ENCODE measurements at places on chromosomes 2 and 18. TPM values are rescaled to one million over a fixed set of nuclear protein-coding genes. Genes with fewer than 3 reads are reported as not detected.

SPTBN1 gene
- 283 TPM for total RNA-seq

GRCh38 chr2:176638167-176639015, 369.1 kb downstream of the MTX2 start:
- peak; percentile 46 for DNase-seq

DNA sequence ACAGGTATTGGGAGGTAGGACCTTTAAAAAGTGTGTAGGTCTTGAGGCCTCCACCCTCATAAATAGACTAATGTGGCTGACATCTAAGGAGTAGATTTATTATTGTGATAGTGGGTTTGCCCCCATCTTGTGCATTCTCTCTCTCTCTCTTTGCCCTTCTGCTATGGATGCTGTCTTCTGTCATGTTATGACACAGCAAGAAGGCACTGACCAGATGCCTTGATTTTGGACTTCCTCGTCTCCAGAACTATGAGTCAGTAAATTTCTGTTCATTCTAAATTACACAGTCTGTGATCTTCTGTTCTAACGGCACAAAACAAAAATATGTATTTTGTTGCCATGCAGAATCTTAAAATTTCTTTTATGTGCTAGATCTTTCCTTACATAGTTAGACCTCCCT, 66.9 kb downstream of the ATAD2B start:
- DNase-seq, result no peak

DNA sequence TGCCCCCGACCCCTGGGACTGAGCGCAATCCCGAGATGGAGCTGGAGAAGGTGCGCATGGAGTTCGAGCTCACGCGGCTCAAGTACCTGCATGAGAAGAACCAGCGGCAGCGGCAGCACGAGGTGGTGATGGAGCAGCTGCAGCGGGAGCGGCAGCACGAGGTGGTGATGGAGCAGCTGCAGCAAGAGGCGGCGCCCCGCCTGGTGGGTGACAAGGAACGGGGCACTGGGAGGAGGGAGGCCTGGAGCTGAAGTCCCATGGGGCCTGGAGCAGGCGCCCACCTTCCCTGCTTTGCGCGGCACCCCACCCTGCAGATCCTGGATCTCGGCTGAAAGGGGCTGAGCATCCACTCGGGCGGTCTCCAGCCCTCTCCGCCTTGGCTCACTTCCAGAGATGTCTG, 1.2 kb downstream of the TMEM247 start:
- DNase-seq, result no peak

DNA sequence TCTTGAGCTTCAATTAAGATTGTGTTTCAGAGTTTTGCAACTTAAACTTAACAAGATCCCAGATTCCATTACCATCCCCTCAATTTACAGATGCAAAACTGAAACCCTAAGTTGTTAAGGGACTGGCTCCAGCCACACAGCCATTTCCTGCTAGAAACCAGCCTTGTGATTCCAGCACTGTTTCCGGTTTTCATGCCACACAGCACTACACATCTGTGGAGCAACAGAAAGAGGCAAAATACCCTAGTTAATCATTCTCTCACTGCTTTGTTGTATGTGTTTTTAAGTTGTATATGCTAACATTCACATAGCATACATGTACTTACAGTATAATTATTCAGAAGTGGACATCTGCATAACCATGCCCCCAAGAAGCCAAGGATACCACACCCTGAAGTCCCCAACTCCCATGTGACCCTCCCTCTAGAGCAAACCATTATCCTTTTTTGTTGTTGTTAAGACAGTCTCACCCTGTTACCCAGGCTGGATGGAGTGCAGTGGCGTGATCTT, 87.4 kb downstream of the MYO5B start:
- no peak for DNase-seq

DNA sequence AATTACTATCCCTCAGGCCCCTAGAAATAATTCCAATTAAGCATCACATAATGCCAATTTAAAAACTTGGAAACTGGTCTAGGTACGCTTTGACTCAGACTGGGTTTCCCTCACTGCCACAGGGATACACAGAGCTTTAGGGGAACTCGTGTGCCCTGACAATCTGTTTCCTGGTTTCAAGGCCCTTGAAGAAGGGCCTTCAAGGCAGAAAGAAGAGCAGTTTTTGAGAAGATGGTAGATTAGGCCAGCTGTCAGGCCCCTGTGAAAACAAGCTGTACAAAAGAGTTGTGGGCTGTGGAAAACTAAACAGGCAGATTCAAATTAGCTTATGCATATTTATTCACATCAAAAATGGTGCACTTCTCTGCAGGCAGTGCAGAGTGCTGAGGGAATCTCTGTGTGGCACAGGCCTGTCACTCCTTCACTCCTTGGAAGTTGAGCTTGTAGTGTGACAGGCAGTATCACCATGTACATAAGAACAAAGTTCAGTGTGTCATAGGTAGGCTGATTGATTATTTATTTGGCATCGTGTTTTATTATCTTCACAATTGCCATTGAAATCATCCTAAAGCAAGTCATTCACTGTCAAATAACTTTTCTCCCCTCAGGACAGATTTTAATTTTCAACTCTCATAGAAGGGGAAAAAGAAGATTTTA, 614.4 kb upstream of the GYPC start:
- no peak for DNase-seq

- DNase-seq, result no peak
These were observed 124.8 kb downstream of the ZNF516 start for GRCh38 chr18:76370201-76370600.

AGAP1 gene
- total RNA-seq, result 47.2 TPM

- DNase-seq, result peak; percentile 12
These were observed 11.8 kb downstream of the G6PC2 start for GRCh38 chr2:168912901-168913369.

DPP4 gene
- 3.3 TPM for total RNA-seq

REG3G gene
- not detected for total RNA-seq

GRCh38 chr18:7116792-7117389, 706 bp downstream of the LAMA1 start:
- DNase-seq, result peak; percentile 43

LYPD1 gene
- total RNA-seq, result 7.1 TPM

GRCh38 chr2:105926960-105927678, 182.4 kb downstream of the NCK2 start:
- no peak for DNase-seq

- DNase-seq, result no peak
These were observed 55.4 kb downstream of the EPAS1 start for GRCh38 chr2:46352621-46353020.

GRCh38 chr2:239241431-239241960, 159.3 kb downstream of the HDAC4 start:
- DNase-seq, result no peak

TMEM87B gene
- 15.4 TPM for total RNA-seq

RABL2A gene
- 56.2 TPM for total RNA-seq

FEZ2 gene
- total RNA-seq, result 28.7 TPM

TNFRSF11A gene
- 0.64 TPM for total RNA-seq

DNA sequence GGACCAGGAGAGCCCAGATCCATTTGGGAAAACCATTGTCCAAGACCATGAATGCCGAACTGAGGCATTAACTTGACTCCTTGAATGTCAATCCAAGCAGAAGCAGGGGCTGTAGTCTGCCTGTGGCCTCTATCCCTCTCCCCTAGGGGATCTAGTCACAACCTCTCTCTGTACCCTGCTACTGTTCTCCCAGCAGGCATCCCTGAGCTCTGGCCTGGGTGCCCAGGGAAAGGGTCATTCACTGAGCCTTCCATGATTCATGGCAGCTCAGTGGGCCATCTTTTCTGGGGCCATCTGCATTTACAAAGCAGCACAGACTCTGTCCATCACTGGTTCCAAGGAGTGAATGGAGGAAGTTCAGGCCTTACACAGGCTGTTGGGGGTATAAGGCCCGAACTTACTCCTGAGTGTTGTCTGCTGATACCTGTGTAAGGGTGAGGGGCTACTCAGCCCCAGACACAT, 151.8 kb downstream of the ZFP36L2 start:
- DNase-seq, result no peak

GRCh38 chr2:147273106-147273505, 571.7 kb upstream of the ACVR2A start:
- DNase-seq, result no peak

DNA sequence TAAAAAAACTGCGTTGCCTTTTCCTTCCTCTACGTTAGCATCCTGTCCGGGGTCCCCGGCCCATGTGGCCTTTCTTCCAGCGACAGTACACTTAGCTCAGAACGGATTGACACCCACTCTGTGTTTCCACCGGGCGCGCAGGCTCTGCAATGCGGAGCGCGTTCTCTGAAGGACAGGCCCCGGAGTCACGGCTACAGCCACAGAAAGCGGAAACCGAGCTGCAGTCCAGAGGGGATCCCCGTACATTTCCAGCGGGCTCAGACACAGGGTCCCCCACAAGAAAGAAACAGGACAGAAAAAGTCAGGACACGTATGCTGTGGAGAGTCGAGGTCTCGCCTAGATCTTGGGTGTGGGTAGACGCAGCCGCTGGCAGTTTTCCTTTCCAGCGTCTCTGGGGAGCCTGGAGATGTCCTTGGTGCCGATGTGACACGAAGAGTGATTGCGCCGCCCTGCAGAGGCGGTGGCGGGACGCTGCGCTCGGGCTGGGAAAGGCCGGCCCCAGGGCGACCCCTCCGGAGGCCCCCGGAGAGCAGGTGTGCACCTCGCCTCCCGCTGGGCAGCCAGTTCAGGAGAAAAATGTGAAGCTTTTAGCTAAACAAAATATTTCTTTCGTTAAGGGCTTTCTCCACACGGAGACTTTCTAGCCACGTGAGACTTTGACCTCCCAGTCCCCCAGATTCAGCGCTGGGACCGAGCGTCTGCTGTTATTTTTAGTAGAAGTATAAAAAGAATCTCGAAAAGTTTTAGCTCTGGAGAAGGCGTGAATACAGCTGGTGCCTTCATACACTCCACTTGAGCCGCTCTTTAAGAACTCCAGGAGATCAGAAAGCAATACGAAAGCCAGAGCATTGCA, 1.3 kb upstream of the ACKR3 start:
- peak; percentile 65 for DNase-seq

DNA sequence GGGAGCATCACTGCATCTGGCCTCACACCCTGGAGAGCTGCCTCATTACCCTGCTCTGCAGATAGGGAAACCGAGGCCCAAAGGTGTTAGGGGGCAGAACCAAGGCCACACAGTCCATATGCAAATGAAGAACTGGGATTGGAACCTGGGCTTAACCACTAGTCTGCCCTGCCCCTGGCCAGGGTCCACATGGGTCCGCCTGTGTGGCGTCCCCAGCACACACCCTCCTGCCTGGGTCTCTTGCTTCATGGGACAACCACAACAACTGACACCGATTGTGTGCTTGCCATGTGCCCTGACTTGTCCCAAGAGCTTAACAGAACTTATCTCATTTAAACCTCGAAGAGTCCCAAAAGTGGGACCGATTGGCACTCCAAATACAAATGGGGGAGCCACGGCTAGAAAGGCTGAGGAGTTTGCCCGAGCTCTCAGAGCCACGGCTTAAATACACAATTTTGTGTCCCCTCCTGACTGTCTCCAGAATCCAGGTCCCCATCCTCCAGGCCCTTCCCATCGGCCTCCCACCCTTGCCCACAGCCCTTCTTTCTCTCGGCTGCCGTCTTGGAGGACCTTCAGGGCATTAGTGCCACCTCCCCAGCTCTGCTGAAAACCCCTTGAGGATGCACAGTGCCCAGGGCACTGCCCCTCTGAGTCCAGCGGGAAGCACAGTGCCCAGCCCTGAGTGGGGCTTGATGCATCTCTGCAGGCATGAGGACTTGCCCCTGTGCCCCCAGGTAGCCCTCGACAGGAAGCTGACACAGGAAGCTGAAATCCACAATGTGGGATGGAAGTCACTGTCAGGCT, 5.8 kb upstream of the DUSP2 start:
- DNase-seq, result no peak

GRCh38 chr18:78618726-78619125, 360.9 kb upstream of the SALL3 start:
- no peak for DNase-seq

DNA sequence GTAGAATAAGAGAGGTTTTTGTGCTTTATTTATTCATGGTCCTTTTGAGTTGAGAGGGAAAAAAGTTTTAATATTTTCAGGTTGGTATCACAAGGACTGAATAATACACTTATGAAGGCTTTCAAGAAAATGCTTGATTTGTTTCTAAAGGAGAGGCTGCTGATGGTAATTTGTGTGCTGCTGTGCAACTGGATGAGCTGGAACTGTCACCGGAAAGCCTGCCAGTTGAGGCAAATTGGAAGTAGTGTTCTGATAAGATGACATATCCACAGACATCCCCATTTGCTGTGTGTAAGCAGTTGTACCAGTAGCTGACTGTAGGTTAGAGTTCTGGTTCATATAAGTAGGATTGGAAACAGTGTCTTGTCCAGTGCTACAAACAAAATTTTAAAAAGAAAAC, 21.6 kb upstream of the CACNB4 start:
- DNase-seq, result no peak

ANKAR gene
- total RNA-seq, result 10.3 TPM

NIF3L1 gene
- total RNA-seq, result 27.5 TPM

DNA sequence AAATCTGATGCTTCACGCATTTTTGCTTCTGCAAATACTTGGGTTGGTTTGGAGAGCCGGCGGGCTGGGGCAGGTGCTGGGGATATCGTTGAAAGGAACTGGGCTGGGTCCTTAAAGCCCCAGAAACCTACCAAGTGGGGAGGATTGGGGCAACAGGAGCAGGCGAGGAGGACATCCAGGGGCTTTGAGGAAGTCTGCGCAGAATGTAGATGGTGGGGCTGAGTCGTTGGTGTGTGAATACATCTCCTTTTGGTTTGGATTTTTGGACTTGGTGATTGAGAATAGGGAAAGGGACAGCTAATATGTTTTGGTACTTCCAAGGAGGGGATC, 1.1 kb downstream of the DCC start:
- no peak for DNase-seq

DNA sequence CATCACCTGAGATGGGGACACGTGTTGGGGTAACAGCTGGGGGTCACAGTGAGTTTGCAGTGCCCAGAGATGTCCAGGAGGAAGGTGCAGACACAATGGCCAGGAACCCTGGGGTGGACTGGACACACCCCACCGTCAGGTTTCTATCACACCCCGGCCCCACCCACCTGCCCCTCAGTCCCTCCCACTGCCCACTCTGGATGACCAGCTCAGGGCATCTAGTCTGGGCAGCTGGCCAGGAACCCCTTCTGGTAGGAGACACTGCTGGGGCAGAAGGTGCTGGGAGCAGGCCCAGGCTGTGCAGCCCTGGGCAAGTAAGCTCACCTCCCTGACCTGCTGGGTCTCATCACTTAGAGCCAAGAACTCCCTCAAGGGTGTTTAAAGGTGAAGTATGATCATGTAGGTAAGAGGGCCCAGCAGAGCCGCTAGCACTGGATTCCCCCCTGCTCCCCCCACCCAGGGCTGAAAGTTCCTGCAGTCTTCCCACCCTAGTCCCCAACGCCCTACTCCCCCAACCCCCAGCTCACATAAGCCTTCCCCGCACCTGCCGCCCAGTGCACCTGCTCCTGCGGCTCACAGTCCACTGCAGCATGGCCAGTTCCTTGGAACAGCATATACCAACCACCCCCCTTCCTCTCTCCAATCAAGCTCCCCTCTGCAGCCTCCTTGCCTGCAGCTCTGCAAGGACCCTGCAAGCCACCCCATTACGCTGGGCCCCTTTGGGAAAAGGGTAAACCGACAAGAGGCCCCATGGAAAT, 17.3 kb downstream of the BIN1 start:
- no peak for DNase-seq

GRCh38 chr2:58521803-58522554, 280.9 kb upstream of the FANCL start:
- no peak for DNase-seq

CDH20 gene
- total RNA-seq, result 0.65 TPM

- DNase-seq, result no peak
These were observed 375.2 kb upstream of the MYT1L start for GRCh38 chr2:2706306-2706705.

GRCh38 chr2:191936882-191937405, 90.1 kb upstream of the CAVIN2 start:
- no peak for DNase-seq

PAIP2B gene
- 23.9 TPM for total RNA-seq

SAG gene
- not detected for total RNA-seq

PROKR1 gene
- 0.12 TPM for total RNA-seq

MARCO gene
- total RNA-seq, result not detected

- DNase-seq, result peak; percentile 39
These were observed 117.3 kb downstream of the GALR1 start for GRCh38 chr18:77366720-77367641.
